Keratinocyte (primary cell): ENCODE measurements at places on chromosomes 7 and 10.
A peak's percentile ranks its signal among the peaks of the same experiment; 100 is the strongest.

- no peak for DNase-seq
Observed at GRCh38 chr10:33233635-33234034, 100.8 kb downstream of the NRP1 start.

DNA sequence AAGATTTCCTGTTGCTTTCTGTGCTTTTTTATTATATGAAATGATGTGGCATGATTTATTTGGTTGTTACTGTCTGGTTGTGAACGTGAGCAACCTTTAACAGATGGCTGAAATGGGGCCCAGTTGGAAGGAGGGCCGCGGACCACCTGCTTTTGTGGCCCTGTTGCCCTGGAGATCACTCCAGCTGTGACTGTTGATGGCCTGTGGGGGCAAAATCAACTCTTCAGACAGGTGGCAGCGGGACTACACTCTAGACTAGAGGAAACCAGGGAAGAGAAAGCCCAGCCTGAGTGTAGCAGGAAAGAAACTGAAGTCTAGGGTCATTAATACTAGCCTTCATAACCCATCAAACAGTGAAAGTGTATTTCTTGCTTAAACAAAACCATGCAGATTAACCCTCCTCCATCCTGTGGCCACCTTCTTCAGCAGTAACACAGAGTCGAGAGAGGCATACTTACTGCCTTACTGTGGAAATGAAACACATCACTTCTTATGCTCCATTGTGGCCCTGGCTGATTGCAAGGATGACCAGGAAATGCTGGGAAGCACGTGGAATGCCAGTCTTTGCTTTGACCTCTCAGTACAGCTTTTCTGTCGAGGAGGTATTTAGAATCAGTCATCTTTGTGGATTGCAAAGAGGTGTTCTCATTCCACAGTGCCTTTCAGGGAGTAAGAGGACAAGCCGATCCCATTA lies 80.5 kb downstream of the CCNY start:
- DNase-seq, result no peak

GRCh38 chr10:32377458-32378259 lies 30.7 kb upstream of the EPC1 start:
- no peak for DNase-seq

DNA sequence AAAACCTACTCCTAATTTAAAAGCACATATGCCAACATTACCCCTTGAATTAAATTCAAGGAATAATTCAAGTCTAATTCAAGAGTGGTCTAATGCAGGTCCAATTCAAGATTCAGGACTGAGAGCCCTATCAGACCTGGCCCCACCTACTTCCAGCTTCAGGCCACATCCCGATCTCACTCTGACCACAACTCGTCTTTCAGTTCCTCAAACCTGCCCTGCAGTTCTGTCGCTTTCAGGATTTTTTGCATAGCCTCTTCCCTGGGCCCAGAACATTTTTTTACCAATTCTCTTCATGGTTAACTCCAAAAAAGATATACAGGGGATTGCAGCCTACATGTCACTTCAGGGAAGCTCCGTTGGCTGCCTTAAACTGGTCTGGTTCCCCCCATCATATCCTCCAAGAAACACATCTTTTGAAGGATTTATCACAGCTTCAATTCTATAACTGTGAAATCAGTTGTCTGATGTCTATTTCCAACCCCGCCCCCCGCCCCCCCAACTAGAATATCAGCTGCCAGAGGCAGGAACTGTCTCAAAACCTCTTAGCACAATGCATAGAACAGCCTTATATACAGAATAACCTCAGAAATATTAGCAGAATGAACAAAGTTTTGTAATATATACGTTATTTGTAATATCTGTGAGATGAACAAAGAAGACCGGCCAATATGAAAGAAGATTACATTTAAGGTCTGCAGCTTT lies 20.8 kb downstream of the CCDC6 start:
- no peak for DNase-seq

- DNase-seq, result peak; percentile 45
Observed at GRCh38 chr10:20598590-20598989, 298.5 kb downstream of the NEBL start.

- DNase-seq, result no peak
Observed at GRCh38 chr10:86857128-86857721, 100.2 kb downstream of the MMRN2 start.

DNA sequence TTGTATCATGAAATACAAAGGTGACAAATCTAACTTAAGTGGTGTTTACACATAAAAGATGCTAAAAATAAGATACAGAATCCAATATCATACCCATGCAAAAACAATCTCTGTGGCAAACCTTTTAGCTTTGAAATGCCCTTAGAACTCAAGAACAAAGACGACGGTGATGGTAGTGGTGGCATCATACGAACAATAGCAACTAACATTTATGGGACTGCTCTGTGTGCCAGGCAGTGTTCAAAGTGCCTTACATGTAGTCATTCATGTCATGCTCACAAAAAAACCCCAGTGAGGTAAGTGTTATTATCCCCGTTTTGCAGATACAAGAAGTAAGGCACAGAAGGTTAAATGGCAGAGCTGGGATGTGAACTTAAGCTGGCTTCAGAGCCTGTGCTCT lies 563.9 kb downstream of the PARD3 start:
- DNase-seq, result no peak

DNA sequence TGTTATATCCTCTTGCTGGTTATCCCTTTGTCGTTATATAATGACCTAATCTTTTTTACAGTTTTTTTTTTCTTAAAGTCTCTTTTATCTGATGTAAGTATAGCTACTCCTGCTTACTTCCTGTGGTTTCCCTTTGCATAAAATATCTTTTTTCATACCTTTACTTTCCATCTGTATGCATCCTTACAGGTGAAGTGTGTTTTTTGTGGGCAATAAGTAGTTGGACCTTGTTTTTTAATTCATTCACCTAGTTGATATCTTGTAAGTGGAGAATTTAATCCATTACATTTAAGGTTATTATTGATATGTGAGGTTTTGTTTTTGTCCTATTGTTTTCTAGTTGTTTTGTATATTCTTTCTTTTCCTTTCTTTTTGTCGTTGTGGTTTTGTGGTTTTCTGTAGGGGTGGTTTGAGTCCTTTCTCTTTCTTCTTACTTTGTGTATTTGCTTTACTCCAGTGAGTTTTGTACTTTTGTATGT lies 168.6 kb downstream of the MLLT10 start:
- no peak for DNase-seq

- no peak for DNase-seq
Observed at GRCh38 chr10:56782503-56782902, 421.4 kb upstream of the ZWINT start.

DNA sequence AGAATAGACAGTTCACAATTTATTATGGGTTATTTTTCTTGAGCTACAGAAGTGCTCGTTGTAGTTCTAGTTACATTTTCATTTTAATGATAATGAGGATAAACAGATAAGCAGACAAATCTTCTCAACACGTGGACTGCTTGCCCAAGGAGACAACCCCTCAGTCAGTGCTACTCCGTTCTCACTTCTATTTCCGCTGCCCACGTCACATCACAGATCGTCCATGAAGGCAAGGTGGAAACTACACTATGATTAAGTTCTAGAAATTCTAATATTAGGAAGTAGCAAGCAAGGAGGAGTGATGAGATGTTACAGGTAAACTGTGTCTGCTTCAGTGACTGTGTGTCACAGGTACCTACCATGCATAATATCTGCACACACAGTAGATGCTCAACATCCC lies 210.5 kb downstream of the CHCHD3 start:
- no peak for DNase-seq

GRCh38 chr7:18902892-18903291 lies 214.5 kb downstream of the TWIST1 start:
- no peak for DNase-seq

GRCh38 chr7:2510909-2511768 lies 8.4 kb upstream of the LFNG start:
- DNase-seq, result no peak

DNA sequence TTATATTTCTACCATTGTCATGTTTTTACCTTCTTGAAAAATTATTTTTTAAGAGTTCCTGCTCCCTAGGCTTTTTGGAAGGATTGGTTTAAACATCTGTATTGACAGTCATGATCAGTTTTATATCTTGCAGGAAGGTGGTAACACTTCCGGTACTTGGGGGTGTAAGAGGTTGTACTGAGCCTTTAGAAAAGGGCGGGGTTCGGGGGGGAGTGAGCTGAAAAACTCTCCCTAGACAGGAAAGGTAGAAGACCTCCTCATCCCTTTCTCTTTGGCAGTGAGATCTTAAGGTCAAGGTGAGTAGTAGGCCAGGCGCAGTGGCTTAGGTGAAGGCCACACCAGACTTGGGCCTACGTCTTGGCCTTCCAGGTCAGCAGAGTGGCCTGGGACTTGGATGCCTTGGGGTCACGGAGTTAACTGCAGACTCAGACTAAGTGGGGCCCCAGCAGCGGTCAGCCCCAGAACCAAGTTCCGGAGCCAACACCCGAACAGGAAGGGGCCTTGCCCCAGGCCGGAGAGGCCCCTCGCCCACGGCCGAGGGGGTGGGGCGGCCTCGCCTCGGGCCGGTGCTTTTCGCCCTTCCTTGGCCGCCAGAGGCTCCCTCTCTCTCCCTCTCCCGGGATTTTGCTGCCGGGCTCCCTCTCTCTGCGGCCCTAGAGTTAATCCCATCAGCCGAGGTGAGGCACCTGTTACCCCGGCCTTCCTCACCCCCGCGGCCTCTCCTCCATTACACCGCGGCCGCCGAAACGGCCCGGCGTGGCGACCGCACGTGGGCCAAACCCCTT lies at the start of gene PPP1R9A:
PPP1R9A (plus strand) TSS at position 569 of the 785 bp plus-strand sequence. CDS start 2,520 bp downstream, outside the sequence.
- DNase-seq, result no peak

DNA sequence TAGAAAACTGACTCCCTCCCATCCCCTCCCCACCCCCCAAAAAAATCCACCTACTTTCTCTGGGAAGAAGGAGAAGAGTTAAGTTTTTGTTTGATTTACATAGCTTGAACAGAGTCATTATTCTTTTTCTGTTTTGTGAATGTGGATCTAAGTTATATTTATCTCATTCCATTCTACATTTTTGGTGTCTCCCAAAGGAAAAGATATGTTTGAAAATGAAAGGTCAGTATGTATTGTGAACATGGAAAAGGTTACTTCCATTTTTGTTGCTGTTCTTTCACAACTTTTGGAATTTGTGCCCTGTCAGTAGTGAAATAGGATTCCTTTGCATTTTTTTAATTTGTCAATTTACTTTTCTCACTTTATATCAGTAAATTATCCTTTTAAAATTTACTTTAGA lies 547.9 kb downstream of the SUGCT start:
- no peak for DNase-seq

DNA sequence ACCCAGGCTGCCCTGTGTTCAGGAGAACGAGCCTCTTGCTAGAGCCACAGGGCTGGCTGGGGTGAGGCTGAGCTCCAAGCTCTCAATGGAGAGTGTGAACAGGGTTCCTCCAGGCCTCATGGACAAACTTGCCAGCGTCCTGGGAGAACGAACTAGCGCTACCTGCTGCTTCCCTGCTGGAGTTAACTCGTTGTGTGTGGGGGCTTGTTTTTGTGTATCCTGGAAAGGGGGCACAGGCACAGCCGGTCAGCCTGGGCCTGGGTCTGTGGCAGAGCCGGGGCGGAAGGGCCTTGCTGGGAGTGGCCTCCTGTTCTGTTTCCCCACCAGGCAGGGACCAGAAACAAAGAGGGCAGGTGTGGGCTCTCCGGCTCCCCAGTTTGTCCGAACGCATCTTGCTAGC lies 259.2 kb downstream of the DNAJB6 start:
- no peak for DNase-seq

DNA sequence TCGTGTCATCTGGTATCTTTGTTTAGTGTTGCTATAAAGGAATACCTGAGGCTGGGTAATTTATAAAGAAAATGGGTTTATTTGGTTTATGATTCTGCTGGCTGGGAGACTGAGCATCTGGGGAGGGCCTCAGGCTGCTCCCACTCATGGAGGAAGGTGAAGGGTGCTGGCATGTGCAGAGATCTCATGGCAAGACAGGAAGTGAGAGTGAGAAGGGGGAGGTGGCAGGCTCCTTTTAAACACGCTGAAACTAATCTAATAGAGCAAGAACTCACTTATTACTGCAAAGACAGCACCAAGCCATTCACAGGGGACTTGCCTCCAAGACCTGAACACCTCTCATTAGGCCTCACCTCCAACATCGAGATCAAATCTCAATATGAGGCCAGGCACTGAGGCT lies 11.3 kb downstream of the OIT3 start:
- DNase-seq, result no peak

DNA sequence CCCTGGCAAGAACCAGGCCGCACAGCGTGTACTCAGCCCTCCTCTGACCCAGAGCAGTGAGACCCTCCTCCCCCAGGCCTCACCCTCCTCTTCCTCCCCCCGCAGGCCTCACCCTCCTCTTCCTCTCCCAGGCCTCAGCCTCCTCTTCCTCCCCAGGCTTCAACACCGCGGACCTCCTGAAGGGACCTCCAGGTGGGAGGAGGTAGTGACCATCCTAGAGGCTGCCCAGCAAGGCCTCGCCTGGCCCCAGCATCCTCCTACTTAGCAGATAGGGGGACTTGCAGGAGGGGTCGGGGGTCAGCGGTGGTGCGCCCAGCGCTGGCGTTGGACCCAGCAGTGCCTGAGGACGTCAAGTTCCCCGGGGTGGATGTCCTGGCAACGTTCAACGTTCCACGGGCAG lies 270.8 kb downstream of the ELFN1 start:
- DNase-seq, result no peak

- no peak for DNase-seq
Observed at GRCh38 chr10:5447611-5448071, 35.3 kb downstream of the NET1 start.

DNA sequence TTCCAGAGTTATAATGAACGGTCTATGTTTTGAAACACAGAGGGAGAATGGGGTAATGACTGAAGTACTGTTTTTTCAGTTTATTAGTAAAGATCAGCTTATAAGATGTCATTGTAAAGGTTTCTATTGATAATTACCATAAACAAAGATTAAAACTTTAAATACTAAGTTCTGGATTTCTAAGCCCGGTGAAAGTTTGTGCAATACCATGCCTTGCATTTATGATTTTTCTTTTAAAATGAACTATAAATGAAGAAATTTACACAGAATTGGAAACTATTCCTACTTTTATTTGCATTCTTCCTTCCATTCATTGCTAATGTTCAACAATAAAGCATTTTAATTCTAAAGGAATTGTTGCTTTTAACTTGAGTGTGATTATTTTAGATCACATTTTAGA lies 4.9 kb downstream of the MEOX2 start:
- no peak for DNase-seq

DNA sequence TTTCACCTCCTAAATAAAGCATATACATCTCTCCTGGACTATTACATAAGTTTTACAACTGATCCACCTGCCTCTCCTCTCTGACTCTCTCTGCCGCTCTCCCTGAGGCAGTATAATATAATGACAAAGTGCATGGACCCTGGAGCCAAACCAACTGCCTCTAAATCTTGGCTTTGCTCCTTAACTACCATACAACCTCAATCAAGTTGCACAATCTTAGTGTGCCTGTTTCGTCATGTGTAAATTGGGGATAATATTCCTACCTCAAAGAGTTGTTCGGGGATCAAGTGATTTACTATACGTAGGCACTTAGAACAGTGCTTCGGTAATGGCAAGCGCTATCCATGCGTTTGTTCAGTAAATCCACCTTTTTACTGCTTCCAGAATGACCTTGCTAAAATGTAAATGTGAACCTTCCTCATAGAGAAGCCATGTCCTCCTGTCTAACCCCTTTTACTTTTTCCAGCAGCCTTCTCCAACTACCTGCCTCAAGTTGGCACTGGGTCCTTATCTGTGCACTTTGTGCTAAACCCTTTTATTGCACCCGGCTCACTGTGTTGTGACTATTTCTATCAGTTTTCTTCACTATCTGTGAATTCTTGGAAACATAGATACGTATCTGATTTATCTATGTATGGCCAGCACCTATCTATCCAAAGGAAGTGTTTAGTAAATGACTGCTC lies 30.6 kb upstream of the DLD start:
- DNase-seq, result no peak
